ENCODE measurements at places on chromosomes 6 and 20. TPM values are rescaled to one million over a fixed set of nuclear protein-coding genes. Genes with fewer than 3 reads are reported as not detected.
A peak's percentile ranks its signal among the peaks of the same experiment; 100 is the strongest.

- DNase-seq, result no peak
Observed at GRCh38 chr6:107786179-107786578, 37.9 kb downstream of the SCML4 start.

SYCP2L gene
- total RNA-seq, result 0.12 TPM

- no peak for DNase-seq
Observed at GRCh38 chr6:169176361-169176991, 77.2 kb downstream of the THBS2 start.

DNA sequence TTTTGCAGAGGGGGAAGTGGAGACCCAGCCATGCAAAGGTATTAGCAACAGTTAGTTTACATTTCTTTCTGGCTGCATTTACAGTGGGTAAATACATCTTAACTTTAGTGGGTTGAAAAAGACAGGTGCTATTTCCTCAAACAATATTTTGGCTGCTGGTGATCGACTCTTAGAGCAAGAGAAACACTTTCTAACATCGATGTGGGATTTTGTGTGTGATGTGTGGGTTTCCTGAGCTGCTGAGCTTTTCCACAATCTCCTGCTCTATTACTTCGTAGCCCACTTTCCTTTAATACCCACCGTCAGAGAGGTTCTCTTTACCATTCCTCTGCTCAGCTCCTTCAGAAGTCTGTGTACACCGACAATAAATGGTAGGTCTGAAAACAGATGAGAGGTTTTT, 339.0 kb downstream of the NRN1 start:
- DNase-seq, result no peak

TIAM2 gene
- 12.9 TPM for total RNA-seq

GRCh38 chr20:50172347-50173013, 18.1 kb upstream of the CEBPB start:
- peak; percentile 90 for DNase-seq

DNA sequence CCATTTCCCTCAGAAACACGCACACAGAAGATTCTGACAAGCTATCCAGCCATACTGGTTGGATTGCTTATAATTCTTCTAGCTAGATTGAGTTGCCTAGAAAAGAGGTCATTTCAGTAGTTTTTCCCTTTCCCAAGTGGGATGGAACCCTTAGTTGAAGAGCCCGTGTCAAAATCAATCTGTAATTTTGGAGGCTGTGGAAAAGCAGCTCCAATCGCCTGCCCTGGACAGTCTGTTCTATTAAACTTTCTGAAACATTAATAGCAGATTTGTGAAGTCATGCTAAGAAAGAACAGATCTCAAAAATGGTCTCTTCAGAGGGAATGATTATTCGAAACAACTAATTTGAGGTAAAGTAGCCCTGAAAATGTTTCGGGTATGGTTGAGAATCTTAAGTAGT, 29.3 kb downstream of the TMEM200A start:
- DNase-seq, result no peak

SEL1L2 gene
- not detected for total RNA-seq

- DNase-seq, result no peak
Observed at GRCh38 chr20:23415959-23416583, 5.2 kb downstream of the NAPB start.

DNA sequence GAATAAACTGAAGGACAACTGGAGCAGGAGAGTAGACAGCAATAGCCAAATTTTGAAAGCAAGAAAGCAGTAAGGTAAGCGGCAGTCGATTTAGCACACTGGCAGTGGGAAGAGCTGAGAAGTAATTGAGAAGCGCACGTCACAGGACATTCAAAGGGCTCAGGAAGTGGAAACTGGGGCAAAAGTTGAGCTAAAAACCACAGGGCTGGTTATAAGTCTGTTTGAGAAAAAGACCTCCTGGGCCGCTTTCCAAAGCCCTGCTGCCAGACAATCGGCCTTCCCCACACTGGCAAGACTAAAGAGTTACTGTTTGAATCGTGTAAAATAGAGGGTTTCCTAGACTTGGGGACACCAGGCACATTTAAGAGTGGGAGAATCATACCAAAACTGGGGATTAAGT, 161.4 kb downstream of the DNAH8 start:
- no peak for DNase-seq

GRCh38 chr20:24703284-24703610, 233.8 kb downstream of the SYNDIG1 start:
- DNase-seq, result no peak

PEX6 gene
- 27.8 TPM for total RNA-seq

- DNase-seq, result no peak
Observed at GRCh38 chr20:58113716-58114115, 114.7 kb downstream of the ANKRD60 start.

DNA sequence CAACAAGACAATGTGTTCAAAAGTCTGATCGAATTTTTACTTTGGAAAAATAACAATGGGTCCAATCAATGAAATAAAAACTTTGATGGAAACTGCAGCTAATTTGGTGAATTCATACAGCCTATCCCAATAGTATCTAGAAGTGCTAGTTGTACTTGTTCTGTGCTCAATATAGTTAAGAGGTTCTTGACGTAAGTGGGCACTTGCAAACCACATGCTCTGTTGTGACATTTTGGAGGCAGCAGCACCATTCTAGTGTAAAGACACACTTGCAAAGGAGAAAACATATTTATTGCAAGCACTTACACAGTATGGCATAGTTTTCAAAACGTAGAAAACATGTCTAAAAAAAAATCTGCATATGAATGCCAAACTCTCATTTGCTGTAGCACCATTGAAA, 6.7 kb upstream of the KLHL31 start:
- DNase-seq, result no peak

SPINT4 gene
- not detected for total RNA-seq

- DNase-seq, result no peak
Observed at GRCh38 chr6:41497994-41498393, 48.2 kb upstream of the FOXP4 start.

GABRR2 gene
- 0.32 TPM for total RNA-seq

- no peak for DNase-seq
Observed at GRCh38 chr6:20438462-20439070, 36.9 kb downstream of the E2F3 start.

DNA sequence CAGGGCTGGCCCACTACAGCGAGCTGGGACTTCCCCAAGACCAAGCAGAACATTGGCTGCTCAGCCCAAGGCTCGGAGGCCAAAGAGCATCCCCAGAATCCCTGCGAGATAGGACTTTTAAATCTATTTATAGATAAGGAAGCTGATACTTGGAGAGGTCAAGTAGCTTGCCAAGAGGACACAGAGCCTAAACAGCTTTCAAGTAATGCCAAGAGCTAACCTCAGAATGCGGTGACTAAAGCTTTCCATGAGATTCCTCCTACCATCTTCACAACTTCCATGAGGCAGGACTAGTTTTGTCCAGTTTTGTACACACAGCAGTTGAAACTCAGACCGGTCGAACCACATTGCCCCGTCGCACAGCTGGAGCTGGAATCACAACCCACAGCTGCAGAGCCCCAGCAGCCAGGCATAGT, 168.1 kb upstream of the TOP1 start:
- DNase-seq, result peak; percentile 10

DNA sequence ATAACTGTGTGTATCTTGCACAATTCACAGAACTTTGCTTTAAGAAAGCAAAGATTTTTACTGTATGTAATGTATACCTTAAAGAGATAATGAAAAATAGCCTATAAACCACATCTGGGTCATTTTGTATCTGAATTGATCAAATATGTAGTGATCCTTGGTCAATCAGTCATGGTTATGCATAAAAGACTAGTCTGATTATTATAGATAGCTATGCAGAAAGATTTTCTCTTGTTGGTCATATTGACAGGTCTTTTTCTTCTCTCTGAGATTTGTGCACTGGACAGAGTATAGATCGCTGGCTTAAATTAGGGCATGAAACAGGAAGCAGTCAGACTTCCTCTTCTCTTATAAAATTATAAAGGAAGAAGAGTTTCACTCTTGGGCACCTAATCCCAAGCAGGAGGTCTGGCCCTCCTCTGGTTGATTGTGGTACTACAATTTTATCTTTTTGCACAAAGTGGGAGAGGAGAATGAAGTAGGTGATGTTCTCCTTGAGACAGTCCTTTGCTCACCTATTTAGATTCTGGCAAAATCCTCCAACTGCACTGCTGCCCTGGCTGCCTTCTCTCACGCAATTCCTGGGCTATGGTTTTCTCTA, 380.9 kb upstream of the RGS17 start:
- peak; percentile 30 for DNase-seq

DDO gene
- total RNA-seq, result 1.6 TPM

DNA sequence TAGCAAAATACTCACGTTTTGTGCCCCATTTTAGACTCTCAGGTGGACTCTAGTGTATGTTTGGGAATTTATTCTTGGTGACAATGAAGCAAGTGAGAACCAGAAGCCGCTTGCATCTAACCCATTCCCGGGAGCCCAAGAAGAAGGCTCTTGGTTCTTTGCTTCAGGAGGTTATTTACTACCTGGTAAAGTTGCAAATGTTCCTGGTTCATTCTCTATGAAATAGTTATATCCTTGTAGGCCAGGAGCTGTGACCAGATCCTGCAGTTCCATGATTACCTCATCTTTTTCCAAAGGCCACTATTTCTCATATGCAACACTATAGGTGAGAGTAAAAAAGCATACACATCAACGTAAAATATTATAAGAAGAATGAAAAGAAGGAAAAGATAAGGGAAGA, 60.9 kb upstream of the FABP7 start:
- no peak for DNase-seq

DNA sequence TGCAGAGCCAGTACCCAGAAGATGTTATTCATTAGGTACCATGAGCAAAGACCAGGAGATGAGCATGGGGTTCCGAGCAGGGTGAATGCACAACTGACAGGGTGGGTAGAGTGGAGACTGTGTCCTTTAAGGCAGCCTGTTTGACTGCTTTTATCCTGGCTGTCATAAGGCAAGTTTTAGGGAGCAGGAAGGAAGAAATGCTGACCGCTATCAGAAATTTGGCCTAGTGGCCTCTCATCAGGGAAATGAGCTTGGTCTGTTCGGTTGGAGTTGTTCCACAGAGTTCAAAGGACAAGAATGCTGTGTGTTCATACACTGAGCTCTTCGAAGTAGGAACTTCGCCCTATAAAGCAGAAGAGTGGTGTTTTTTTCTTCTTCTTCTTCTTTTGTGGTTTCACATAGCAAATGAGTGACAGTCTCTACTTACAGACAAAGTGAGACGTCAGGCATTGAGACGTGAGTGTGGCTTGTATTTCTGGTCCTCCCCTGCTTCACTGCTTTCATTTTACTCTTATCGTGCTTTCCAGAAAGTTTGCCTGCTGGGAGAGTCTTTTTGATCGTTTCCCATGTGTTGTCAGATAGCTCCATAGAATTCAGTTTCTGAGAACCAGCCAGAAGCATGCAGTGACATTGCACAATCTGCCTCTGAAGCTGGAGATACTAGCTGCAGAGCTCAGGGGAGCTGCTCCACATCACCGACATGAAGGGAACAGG, at the start of gene CASS4:
CASS4 (plus strand) TSS at position 502 of the 714 bp plus-strand sequence; CDS start at position 701, 199 bp downstream.
- DNase-seq, result no peak

DNA sequence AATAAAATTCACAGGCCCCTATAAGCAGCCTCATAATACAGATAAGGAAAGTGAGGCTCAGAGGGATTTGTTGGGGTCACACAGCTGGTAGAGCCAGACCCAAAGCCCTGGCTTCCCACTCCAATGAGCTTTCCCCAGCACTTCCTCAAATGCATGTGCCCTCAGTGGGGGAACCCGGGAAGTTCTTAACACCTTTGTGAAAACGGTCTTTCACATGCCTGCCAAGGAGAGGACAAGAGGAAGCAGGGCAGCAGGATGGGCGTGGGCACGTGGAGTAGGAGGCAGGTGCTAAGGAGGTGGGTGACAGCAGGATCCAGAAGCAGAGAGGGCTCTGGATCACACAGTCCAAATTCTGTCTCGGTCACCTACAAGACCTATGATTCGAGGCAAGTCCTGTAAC, 598 bp downstream of the PI16 start:
- no peak for DNase-seq

NOX3 gene
- total RNA-seq, result not detected

LPA gene
- total RNA-seq, result not detected

DNA sequence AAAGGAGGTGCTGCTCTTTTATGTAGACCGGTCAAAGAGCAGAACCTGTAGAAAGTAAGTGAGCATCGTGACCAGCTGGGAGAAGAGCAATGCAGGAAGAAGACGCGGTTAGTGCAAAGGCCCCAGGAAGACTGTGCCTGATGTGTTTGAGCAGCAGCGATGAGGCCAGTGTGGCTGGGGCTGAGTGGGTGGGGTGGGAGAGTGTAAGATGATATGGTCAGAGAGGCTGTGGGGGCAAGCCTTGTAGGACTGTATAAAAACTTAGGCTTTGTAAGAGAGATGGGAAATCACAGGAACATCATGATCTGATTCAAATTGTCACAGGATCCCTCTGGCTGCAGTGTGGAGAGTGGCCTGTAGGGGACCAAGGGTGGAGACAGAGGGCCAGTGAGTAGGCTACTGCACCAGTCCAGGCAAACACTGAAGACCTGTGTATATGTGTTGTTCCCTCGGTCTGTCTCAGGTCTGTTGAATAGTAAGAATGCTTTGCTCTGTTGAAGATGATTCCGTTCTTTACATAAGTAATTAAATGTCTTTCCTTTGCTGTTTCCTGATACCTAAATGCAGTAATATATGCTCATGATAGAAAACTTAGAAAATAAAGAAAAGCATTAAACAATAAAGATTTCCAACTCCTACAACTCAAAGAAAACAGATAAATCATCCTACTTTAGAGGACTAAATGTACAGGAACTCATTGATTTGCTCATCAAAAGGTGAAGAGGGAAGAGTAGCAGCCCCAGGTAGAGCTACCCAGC, 23.6 kb upstream of the WFDC2 start:
- peak; percentile 84 for DNase-seq

DNA sequence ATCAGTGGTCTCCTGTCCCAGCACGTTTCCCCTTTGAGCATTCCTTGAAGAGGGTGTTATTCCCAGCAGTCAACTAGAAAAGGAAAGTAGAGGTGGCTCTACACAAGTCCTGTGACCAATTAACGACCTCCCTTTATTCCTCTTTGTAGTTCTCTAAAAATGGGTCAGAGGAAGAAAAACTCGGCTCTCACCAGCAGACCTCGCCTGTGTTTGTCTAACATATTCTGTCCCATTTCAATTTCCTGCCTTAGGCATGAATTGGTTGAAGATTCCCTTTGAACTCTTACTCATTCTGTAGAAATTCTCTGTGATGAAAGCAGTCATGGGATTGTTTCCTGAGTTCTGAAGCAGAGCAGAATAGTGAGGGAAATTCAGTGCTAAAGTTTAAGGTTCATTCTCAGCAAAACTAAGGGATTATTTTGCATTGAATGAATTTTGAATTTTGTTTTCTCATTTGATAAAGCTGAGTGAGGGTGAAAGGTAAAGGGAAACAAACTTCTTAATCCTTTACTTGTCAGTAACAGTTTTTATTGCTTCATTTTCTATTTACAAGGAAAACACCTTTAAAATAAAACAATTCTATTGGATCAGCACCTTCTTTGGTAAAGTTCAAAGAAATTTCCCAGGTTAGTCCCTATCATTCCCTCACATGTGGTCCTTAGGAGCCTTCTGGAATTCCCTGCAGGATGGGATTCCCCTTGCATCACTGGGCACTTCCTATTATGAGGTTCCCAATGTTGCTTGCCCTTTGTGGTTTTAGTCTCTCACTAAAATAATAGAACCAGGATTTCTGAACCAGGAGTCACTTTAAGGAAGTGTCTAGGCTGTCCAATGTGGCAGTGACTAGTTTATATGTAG, 105.8 kb downstream of the SLX4IP start:
- DNase-seq, result peak; percentile 8

KIF25 gene
- not detected for total RNA-seq

COL11A2 gene
- 1.8 TPM for total RNA-seq

Measured in Calu3 (cell line).